Suppressor macrophage treated with lipopolysaccharide for 1 hour (primary cell): ENCODE measurements at places on chromosomes 2 and 18.
A peak's percentile ranks its signal among the peaks of the same experiment; 100 is the strongest.

- no peak for DNase-seq
Observed at GRCh38 chr2:217878915-217879590, 123.7 kb downstream of the TNS1 start.

DNA sequence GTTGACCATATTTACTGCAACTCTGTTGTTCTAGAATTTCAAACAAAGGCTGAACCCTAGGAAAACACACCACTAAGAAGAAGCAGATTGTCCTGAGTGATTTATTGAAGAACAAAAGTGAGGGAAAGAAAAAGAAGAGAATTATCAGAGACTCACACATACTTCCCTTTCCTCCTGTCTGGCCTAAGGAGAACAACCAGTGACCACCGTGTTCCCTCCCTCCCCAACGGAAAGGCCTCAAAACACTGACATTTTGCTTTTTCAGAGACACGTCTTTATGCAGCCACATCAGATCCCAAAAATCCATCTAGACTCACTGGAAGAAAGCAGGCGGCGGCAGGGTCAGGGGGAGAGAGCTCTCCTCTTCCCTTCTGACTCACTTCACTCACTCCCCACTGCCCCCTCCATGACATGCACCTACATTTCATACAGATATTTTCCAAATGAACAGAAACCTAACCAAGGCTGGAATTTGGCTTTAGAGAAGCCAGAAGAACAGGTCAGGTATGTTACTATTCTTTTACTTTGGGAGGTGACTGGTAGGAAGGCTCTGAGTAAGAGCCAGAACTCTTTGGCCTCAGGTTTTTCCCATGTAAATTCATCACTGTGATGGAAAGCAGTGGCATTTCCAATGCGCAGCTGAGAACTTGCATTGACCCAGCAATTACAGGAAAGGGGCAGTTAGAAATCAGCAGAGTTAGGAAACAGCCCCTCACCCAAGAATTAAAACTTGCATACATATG lies 169.9 kb downstream of the BCL11A start:
- DNase-seq = no peak

DNA sequence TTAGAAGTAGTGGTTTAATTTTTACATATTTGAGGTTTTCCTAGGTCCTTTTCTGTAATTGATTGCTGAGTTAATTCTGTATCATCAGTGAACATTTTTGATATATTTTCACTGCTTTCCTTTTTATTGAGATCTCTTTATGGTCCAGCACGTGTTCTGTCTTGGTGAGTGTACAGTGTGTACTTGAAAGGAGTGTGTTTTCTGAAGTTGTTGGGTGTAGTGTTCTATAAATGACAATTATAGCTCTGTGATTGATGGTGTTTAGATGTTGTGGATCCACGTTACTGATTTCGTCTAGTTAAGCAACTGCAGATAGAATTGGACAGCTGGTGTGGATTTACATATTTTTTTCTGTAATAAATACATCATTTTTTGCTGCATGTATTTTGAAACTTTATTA lies 32.7 kb downstream of the AGFG1 start:
- DNase-seq = no peak

- DNase-seq = no peak
Observed at GRCh38 chr18:48866028-48866733, 84.6 kb downstream of the SMAD7 start.

GRCh38 chr2:12417786-12418185 lies 298.9 kb upstream of the TRIB2 start:
- no peak for DNase-seq

GRCh38 chr2:171319164-171319810 lies 114.5 kb downstream of the METTL8 start:
- peak; percentile 73 for DNase-seq

DNA sequence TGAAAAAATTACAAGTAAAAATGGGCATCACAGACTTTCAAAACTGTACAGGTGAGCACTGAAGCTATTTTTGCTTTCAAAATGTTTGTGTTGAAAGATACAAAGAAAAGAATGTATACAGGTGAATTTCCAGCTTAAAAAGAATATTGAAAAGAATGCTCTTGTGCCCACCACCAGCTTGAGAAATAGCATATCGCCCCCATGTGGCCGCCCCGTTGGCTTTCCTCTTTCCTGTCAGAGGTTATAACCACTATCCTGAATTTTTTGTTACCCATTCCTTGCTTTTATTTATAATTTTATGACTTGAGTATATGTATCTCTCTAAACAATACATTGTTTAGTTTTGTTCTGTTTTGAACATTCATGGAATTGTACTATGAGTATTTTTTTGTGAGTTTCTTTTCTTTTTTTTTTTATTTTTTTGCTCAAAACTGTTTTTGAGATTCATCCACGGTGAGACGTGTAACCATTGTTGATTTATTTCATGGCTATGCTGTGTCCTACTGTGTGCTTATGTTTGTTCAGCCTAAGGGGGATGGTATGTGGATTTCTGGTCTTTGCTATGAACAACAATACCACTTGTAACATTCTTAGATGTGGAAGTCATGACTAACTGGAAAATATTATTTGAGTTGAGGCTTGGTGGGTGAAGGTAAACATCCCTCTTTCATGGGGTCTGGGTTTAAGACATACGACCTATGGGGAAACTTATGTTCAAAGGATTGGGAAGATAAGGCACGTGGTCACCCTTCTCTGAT lies 11.6 kb downstream of the TRPM8 start:
- DNase-seq = peak; percentile 17

GRCh38 chr2:64114912-64115277 lies 29.3 kb downstream of the PELI1 start:
- no peak for DNase-seq

GRCh38 chr2:152352616-152353015 lies 17.6 kb downstream of the FMNL2 start:
- no peak for DNase-seq

- no peak for DNase-seq
Observed at GRCh38 chr2:136164280-136164776, 46.4 kb upstream of the CXCR4 start.

- DNase-seq = no peak
Observed at GRCh38 chr2:7567646-7568045, 650.4 kb downstream of the RNF144A start.

- DNase-seq = no peak
Observed at GRCh38 chr18:50006470-50007046, 188.4 kb downstream of the MYO5B start.

DNA sequence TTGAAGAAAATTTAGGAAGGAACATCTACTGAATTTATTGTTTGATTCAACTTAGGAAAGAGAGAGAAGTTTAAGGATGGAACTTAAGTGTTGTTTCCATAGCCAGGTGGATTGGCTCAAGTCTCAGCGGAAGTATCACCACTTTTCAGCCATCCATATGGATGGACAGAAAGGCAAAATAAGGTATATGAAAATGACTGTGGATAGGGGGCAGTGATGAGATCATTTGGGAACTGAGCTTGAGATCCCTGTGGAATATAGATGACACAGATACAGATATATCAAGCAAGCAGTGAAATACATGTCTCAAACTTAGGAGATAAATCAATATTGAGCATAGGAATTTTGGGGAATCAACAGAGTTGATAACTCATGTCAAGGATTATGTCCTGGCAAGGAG lies 1462.7 kb upstream of the NXPH2 start:
- DNase-seq = no peak

DNA sequence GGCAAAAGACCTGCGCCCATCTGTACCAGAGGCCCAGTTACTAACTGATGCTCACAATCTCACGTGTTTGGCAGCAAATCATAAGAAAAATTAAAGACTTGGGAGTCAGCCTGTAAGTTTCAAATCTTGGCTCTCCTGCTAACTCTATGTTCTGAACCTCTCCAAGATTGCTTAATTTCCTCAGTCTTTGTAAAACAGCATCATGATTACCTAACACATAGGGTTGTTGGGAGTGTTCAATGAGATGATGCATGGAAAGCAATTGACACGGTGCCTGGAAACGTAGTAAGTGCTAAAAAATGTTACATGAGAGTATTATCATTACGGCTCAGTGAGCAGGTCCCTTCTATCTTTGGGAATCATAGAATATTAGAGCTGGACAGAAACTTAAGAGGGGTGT lies 497.6 kb upstream of the TCF4 start:
- DNase-seq = peak; percentile 27

DNA sequence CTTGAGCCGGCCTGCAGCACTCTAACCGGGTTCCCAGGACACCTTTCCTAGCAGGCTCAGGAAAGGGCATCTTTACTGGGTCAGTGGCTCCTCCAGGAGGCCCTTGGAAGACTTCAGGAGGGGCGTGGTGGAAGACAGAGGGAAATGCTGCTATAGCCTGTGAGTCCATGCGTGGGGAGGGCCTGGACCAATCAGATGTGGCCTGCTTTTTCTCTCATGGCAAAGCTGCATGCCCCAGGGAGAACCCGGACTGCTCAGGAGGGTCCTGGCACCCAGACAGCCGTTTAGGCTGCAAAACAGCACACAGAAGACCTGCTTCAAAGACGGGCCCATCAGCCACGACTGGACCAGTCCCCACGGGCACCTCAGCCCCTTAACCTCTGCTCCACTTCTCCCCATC lies 84.4 kb downstream of the EIPR1 start:
- DNase-seq = no peak

GRCh38 chr18:50429207-50429948 lies 54.5 kb downstream of the SKA1 start:
- peak; percentile 54 for DNase-seq
